ENCODE measurements at places on chromosomes 1 and 21.

- DNase-seq = no peak
Measured at GRCh38 chr1:88566615-88567387, 117.3 kb upstream of the PKN2 start.

- DNase-seq = no peak
Measured at GRCh38 chr1:26539722-26540121, 10.2 kb downstream of the RPS6KA1 start.

- no peak for DNase-seq
Measured at GRCh38 chr1:67174716-67175284, 8.5 kb downstream of the IL23R start.

DNA sequence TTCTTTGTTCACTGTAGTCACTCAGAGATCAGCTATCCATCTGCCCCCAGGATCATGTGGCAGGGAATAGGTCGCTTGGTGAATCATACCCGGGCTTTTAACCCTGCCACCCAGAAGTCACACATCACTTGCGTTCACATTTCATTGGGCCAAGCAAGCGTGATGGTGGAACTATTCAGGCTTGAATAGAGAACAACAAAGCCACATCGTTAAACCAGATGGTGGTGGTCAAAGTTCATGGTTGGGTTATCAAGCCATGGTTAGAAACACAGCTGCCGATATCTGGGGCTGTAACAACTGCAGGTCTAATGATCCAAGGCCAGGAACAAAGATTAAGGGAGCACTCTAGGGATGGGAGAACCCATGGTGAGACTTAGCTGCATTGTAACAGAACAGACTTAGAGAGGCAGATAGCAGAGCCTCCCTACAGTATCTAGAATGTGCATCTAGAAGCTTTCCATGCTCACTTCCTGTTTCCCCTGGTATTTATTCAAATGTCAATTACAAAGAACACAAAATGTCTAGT, 40.0 kb upstream of the PTPRC start:
- no peak for DNase-seq

DNA sequence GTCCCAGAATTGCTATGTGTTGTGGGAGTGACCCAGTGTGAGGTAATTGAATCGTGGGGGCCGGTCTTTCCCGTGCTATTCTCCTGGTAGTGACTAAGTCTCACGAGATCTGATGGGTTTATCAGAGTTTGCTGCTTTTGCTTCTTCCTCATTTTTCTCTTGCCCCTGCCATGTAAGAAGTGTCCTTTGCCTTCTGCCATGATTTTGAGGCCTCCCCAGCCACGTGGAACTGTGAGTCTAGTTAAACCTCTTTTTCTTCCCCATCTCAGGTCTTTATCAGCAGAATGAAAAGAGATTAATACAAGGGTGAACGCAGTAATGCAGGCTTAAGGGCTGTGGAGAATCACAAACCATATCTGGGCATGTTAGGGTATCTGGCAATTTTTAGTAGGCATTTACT, 624.0 kb downstream of the USP25 start:
- DNase-seq = no peak

DNA sequence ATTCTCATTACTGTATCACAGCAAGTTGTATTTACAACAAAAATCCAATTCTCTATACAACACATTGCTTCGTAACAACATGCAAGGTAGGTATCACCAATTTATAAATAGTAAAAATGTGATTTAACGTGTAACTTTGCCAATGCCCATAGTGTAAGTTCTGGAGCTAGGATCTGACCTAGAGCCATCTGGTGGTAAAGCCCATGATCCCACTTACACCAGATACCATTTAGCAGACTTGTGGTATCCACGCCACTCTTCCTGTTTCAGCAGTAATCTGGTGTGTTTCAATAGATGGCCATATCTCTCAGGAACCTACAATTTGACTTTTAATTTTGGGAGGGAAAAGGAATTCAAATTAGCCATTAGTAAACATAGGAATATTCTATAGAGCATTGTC, 10.2 kb downstream of the SETSIP start:
- no peak for DNase-seq

GRCh38 chr1:15938628-15939161, 37.2 kb downstream of the ZBTB17 start:
- no peak for DNase-seq

GRCh38 chr1:62335656-62336055, 16.4 kb upstream of the KANK4 start:
- DNase-seq = no peak

GRCh38 chr1:97841338-97841737, 79.5 kb downstream of the DPYD start:
- no peak for DNase-seq

DNA sequence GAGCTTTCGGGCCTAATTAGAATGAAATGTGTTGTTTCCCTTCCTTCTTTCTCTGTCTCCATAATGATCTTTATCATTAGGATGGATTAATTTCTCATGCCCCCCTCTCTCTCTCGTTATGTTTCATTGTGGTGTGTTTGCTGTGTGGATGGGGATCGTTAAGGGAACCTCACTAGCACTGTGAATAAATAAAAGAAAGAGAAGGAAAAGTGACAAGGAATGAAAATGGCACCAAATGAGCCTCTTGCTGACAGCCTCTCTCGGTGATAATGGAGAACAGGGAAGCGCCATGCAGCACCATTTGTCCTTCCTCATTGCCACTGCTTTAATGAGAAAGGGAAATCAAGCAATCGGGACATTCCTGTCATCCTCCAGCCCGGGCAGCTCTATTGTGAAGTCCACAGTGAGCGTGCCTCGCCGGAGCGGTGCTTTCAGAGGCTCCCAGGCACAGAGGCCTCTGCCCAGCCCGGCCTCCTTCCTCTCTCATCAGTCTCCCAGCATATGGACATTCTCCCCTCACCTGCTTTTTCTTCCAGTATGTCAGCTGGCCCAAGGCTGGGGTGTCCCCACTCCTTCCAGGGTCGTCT, 265.7 kb upstream of the TMEM51 start:
- DNase-seq = no peak

- DNase-seq = no peak
Measured at GRCh38 chr1:65762081-65762862, 30.4 kb upstream of the PDE4B start.

GRCh38 chr1:56811331-56811730, 7.9 kb downstream of the FYB2 start:
- DNase-seq = no peak

DNA sequence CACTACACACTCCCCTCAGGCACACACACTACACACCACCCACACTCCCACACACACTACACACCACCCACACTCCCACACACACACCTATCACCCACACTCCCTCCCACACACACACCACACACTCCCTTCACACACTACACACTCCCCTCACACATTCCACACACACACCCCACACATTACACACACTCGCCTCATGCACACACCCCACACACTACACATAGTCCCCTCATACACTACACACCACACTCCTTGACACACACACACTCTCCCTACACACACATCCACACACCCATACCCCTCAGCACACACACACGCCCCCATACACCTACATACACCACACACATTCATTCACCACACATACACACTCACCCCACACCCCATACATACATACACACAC, 31.0 kb upstream of the SELENON start:
- no peak for DNase-seq

- DNase-seq = no peak
Measured at GRCh38 chr1:167438171-167439138, 79.9 kb downstream of the CD247 start.

- no peak for DNase-seq
Measured at GRCh38 chr1:66446261-66447001, 87.5 kb upstream of the SGIP1 start.

DNA sequence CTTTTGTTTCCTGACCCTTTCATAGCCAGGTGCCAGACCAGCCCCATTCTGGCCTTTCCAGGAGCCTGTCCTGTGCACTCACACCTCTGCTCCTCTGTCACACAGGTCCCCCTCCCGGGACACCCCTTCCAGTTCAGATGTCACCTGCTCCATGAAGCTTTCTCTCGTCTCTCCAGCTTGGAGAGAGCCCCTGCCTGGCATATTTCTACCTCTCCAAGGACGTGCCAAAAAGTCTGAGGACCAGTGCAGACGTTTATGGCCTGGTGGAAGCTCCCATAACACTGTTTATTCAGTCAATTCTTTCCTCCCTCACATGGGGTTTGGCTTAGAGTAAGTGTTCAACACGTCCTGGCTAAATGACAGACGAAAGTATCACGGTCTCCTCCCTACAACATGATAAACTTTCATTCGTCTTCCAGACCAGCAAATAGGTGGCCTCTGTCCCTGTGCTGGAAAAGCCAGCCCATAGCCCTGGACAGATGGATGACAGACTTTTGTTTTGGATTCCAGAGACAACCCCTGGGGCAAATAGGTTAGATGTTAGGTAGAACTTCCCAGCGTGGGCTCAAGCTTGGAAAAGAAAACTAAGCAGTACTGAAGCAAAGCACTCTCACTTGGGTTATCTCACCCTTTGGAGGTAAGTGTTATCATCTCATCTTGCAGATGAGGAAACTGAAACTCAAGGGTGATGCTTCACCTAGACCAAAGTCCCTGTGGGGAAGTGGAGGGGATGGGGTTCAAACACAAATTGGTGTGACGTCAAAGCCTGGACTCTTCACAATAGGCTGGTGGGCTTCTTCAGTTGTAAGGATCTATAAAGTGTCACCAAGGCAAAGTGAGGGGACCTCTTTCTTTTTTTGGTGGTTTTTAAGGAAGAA, 52.9 kb upstream of the ECE1 start:
- no peak for DNase-seq

GRCh38 chr1:33152685-33153432, 29.0 kb downstream of the TRIM62 start:
- DNase-seq = no peak

GRCh38 chr1:243793298-243793697, 56.7 kb downstream of the AKT3 start:
- no peak for DNase-seq

DNA sequence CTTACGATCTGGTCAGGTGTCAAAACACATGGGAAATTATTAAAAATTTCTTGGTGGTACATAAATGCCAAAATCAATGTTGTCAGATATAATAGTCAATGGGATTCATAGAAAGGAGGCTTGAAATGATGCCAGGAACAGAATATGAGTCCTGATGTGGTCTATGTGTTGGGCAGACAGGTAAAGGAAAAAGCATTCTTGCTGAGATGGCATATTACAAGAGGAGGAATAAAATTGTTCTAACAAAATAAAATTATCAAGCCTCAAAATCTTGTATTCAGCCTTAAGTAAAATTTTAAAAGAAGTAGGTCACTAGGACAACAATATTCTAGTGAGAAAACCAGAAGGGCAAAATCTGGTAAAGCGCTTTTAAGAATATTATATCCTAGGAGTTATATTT, 30.9 kb upstream of the EDEM3 start:
- no peak for DNase-seq

DNA sequence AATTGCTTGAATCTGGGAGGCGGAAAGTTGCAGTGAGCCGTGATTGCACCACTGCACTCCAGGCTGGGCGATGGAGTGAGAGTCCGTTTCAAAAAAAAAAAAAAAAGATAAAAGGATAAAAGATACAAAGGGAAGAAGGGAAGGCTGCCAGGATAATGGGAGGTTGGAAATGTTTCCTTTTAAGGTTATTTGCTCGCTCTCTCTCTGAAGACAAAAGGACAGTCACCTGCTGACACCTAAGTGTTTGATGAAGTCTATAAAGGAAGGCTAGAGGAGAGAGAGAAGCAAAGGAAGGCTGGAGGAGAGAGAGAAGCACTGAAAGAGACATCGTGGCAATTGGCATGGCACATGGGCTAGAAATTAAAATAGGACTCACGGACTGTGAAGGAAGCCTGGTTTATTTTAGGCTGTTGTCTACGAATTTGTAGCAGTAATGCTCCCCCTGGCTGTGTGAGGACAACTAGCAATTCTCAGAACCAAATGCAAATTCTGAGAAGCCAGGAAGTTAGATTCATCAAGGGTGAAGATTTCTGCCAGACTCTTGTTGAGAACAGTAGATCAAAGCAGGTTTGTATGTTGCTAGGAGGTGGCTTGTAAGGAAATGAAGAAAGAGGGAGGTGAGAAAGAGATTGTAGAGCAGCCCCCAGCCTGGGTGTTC, 154.2 kb downstream of the ZP4 start:
- DNase-seq = no peak

DNA sequence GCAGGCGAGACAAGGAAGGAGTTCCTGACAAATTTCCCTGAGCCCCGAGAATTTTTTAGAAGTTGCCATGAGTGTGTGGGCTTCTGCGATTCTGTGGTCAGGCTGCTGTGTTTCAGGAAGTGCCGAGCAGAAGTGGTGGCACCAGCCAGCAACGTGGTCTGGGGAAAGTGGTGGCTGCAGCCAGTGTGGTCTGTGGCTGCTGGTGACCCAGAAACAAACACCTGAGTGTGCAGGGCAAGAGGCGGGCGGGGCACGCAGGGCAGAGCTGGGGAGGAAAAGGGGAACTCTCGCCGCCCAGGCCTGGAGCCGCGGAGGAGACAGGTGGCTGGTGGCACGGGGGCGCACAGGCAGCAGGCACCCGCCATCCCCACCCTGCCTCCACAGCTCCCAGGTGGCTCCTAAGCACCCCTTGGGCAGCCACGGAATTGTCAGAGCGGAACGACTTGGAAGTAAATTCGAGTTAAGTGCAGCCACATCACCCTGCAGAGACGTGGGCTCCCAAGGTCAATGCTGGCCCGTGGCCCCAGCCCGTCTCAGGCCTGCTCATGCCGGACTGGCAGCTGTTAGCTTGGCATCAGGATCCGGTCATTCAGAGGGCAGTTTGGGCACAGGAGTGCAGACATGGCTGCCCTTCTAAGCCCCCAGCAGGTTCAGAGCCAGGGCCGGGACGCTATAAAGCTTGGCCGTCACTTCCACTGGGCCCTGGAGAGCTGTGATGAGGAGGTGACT, 25.1 kb downstream of the PRDM16 start:
- no peak for DNase-seq

GRCh38 chr1:236619398-236619797, 15.1 kb upstream of the HEATR1 start:
- DNase-seq = no peak

DNA sequence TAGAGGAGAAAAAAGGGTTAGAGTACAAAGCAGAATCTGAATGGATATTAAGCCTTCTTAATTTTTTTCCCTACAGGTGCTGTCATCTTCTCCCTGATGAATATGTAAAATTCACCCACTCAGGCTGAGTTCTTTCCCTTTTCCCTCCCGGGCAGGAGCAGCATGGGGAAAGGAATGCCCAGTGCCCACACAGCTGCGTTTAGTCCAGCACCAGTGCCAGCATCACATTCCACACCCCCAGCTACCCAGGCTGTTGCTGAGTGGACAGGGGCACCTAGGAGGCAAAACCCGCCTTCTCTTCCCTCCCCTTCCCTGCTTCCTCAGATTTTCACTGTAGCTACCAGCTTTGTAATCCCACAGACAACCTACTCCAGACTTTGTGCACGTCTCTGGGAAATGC, 3.4 kb upstream of the CADM3 start:
- no peak for DNase-seq

GRCh38 chr1:66251546-66251945, 282.4 kb upstream of the SGIP1 start:
- no peak for DNase-seq
